ENCODE measurements at places on chromosomes 1 and 21.

DNA sequence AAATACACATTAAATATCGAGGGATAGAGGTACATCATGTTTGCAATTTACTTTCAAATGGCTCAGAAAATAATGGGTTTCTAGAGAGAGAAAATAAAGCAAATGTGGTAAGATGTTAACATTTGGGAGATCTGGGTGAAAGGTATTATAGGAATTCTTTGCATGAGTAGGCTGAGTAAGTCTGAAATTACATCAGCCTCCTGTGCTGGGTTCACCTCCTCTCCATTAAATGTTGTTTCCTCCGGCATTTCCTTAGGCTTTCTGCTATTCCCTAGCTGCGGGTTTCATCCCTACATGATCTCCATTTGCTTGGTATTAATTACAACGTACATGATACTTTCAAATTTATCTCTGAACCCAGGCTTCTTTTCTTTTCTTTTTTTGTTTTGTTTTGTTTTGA, 31.6 kb downstream of the ZMYND12 start:
- no peak for DNase-seq

- DNase-seq = no peak
Measured at GRCh38 chr1:112614460-112615065, 4.4 kb downstream of the ST7L start.

DNA sequence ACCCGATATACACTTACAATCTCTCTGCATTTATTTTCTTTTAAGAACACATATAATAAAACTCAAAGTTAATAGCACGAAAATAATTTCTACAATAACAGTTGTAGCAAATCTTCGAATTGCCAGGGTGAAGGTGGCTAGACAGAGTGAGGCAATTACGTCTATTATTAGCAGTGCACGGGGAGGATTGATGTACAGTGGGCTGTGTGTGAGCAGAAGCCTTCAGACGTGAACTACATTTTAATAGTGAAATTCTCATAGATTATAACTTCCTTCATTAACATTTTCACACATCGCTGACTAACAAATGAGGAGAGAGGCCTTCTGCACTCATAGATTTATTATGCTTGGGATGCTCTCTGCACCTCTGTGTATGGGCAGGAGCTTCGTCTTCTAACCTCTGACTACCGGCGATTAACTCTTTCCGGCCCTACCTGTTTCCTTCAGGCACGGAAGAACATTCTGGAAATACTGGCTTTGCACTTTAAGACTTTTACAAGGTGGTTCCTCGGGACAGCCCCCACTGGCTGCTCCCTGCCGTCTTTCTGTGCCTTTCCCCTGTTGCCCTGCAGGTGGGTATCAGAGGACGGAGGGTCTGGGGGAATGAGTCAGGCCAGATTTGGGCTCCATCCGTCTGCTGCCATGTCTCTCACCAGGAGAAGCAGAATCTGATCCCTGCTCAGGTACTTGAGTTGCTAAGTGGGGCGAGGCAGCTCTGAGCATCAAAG, 200.5 kb downstream of the CAMTA1 start:
- no peak for DNase-seq

DNA sequence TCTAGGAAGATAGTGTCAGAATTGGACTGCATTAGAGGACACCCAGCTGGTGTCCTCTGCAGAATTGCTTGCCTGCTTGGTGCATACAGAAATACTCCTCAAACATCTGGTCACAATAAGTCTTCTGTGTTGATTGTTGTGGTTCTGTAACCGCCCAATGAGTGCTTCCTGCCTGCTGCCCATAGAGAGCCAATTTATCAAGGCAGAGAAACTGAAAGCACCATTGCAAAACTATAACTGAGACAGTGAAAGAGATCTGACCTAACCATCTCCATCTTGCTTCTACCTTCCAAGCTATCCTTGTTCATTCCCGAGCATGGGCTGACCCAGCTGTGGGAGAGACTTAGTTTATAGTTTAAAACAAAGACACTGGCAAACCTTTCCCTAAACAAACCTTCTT, 462.4 kb upstream of the RGS18 start:
- DNase-seq = no peak

DNA sequence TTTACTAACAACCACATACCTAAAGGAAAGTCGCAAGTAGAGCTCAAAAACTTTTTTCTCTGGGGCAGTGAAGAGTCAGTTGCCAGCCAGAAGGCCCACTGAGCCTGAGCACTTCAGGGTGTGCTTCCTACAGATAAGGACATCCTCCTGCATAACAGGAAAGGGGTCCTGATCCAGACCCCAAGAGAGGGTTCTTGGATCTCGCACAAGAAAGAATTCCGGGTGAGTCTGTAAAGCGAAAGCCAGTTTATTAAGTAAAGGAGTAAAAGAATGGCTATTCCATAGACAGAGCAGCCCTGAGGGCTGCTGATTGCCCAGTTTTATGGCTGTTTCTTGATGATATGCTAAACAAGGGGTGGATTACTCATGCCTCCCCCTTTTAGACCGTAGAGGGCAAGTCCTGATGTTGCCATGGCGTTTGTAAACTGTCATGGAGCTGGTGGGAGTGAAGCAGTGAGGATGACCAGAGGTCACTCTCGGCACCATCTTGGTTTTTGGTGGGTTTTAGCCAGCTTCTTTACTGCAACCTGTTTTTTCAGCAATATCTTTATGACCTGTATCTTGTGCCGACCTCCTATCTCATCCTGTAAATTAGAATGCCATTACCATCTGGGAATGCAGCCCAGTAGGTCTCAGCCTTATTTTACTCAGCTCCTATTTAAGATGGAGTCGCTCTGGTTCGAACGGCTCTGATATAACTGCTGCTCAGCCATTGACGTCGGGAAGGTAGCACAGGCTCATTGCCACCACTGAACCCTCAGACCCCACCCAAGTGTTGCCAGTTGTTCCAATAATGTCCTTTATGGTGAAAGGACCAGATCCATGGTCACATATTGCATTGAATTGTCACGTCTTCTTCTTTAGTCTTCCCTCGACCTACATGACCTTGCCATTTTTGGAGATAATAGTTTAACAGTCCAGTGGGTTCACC, 96.6 kb upstream of the ERRFI1 start:
- no peak for DNase-seq

GRCh38 chr1:159790237-159790917, 9.6 kb downstream of the DUSP23 start:
- DNase-seq = peak; percentile 27

DNA sequence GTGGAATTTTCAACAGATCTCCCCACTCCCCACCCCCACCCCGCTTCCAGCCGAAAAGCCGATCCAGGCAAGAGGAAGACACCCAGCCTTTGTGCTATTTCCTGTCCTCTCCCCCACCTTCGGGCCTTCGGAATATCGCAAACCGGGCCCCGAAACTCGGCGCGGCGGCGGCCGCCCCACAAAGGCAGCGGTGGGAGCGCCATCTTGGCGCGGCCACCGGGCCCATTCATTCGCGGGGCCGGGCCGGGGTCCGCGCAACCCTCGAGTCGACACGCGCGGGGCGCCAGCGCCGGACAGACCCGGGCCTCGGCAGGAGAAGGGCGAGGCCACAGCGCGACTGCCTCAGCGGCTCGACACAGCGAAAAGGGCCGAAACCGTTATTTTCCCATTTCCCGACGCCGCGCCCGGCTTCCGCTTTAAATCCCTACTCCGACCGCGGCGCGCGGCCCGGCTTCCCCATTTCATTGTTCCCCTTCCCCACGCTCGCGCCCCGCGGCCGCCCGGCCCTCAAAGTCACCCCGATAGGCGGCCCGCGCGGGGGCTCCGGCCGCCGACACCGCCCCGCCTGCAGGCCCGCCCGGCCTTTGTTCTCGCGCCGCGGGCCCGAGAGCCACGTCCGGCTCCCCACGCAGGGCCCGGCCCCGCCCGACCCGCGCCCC, 911 bp downstream of the GNB1 start:
- DNase-seq = peak; percentile 87

DNA sequence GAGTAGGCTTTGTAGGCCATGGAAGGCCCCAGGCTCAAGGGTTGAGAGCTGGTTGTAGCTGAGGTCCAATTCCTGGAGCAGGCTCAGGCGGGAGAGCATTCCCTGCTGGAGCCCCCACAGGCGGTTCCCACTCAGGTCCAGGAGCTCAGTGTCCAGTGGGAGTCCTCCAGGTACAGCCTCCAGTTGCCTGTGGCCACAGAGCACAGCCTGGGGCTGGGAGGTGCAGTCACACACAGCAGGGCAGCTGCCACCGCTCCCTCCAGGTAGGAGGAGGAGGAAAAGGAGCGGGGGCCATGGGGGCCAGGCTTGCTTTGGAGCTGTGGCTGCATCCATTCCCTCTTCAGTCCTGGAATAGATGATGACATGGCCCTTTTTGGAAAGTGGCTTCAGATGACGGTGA, 2.8 kb downstream of the LINGO4 start:
- DNase-seq = no peak

GRCh38 chr1:200694738-200695137, 25.0 kb upstream of the DDX59 start:
- no peak for DNase-seq

GRCh38 chr1:94235189-94236012, 2.0 kb downstream of the ARHGAP29 start:
- DNase-seq = no peak

DNA sequence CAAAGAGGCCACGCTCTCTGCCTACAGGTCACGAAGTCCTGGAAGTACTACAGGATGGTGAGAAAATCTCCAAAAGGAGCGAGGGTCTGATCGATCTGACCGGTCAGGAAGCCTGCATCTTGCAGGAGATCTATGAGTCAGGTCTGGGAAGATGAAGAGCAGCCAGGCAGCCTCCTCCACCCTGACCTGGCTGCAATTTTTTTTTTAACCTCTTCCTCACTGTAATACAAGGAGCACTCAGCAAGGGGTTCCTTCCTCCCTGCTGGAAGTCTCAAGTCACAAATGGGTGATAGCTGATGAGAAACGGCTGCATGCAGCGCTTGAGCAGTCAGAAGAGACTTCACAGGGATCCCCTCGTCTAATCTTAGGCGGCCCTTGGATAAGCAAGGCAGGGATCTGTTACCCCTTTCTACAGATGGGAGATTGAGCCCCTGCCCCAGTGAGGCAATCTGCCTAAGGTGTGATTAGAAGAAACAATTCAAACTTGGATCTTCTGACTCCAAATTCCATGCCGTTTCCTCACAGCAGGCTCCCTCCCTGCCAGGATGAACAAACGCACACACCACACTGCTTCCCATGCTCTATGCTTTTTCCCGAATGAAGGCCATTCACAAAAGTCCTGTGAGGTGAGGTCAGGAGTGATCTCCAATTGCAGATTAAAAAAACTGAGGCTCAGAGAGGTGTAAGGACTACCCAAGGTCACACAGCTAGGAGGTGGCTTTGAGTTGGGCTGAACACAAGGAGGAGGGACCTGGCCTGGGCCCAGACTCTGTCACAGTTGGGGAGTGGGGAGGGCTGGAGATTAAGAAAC, 48.3 kb downstream of the ECE1 start:
- DNase-seq = no peak

DNA sequence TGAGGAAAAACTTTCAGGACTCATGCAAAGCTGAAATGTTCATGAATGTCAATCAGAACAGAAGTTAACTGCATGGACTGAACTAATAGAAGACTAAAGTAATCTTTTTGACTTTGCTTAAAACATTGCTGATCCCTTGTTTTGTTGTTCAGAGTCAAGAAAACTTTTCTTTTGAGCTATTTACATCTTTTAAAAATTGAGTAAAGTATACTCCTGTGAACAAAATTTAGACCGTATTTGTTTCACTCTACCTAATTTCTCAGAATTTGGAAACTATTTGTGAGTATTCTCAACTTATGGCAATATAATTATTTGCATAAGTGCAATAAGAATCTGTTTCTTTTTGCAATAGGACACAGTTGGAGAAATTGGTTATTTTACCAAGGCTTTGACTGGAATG, 41.1 kb downstream of the INPP5B start:
- no peak for DNase-seq

GRCh38 chr1:97210307-97210706, 488.7 kb downstream of the PTBP2 start:
- no peak for DNase-seq

Measured in inflammatory macrophage treated with lipopolysaccharide for 4 hours (primary cell).